ENCODE measurements at places on chromosomes 2 and 18.

DNA sequence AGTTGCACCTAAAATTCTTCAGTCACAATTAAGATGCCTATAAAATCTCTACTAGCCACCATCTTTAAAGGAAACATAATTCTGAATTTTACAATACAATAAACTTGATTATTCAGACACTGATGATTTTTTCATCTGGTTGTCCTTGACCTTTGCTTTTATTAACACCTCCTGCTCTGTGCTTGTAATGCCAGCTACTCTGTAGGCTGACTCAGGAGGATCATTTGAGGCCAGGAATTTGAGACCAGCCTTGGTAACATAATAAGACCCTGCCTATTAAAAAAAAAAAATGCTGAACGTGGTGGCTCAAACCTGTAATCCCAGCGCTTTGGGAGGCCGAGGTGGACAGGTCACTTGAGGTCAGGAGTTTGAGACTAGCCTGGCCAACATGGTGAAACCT lies 38.3 kb downstream of the HAT1 start:
- no peak for DNase-seq

- no peak for DNase-seq
Measured at GRCh38 chr2:216074794-216075193, 6.8 kb downstream of the PECR start.

DNA sequence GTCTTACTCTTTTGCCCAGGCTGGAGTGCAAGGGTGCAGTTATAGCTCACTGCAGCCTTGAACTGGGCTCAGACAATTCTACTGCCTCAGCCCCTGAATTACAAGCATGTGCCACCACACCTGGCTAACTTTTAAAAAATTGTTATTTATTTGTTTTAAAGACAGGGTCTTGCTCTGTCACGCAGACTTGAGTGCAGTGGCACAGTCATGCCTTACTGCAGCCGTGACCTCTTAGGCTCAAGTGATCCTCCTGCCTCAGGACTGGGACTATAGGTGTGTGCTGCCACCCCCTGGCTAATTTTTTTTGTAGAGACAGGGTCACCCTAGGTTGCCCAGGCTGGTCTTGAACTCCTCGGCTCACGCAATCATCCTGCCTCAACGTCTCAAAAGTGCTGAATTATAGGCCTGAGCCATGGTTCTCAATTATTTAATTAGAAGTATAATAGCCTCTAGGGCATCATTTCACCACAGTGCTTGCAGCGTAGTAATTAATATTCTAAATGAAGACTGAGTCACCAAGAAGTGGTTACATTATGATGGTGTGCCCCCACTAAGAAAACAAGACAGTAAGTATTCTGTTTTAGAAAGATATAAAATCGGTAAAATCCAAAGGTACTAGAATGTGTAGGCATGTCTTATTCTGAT lies 69.6 kb downstream of the EML4 start:
- peak; percentile 47 for DNase-seq

- no peak for DNase-seq
Measured at GRCh38 chr2:11786592-11786991, 40.2 kb downstream of the LPIN1 start.

GRCh38 chr2:222307143-222307756 lies 8.5 kb upstream of the PAX3 start:
- DNase-seq, result no peak

DNA sequence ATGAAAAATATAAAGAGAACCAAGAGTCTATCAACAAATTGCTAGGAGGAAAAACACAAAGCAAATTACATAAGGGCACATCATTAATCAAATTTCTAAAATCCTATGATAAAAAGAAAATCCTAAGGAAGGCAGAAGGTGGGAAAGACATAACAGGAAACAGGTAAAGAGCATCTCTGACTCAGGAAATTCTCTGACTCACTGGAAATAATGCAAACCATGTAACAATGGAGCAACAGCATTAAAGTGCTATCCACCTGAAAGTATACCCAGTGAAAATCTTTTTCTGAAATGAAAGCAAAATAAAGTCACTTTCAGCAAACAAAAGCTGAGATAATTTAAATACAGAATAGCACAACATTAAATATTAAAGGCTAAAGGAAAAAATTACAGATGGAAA lies 10.9 kb downstream of the ALK start:
- DNase-seq, result no peak

DNA sequence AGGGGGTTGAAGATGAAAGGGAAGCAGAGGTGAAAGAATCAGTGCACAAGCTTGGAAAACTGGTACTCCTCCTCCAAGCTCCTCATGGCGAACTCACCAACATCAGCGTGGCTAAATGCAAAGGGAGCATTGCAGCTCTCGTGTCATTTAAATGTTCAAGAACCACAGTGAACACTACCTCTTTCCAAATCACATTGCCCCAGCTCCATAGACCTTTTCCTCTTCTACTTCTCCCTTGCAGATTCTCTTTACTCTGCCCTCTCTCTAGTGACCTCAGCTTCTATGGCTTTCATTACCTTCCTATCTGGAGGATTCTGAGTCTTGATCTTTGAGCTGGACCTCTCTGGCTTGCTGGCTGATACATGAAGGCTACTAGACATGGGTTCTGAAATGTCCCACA lies 14.3 kb downstream of the EPB41L3 start:
- no peak for DNase-seq

DNA sequence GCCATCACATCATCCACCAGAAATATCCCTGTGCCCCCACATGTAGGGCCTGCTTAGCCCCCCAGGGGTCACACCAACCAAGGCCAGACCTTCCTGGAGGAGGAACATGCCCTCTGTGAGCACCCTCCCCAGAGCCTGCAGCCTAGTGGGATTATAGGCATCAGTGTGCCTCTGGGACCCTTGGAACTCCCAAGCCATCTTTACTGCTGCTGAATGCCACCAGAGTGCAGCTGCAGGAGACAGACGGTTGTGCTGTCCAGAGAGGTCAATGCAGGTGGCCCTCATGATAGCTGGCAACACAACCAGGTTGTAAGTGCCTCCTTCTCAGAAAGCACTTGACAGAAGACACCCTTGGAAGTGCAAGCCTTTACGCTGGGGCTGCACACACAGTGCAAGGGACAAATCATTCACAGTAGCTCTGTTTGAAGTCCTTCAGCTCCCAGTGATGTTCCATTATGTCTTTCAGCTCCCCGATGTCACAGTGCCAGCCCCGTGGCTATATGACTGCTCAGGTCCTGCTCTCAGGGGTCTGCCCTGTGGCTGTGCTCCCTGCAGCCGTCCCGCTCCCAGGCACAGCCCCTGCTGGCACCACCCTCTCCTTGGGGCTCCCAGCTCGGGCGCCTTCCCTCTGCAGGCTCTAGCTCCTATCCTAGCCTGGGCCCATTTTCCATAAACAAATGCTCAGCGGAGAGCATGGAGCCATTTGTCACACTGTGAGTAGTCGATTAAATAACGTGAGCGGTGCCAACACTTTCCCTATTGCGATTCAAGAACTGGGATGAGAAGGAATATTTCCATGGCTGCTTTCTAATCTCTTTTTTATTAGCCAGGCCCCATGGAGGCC lies 65.1 kb downstream of the EDAR start:
- no peak for DNase-seq

GRCh38 chr18:44409515-44409914 lies 271.2 kb upstream of the SETBP1 start:
- DNase-seq, result no peak

- no peak for DNase-seq
Measured at GRCh38 chr18:7626922-7627440, 59.9 kb downstream of the PTPRM start.

GRCh38 chr2:111634050-111634794 lies 249.8 kb downstream of the ANAPC1 start:
- no peak for DNase-seq

DNA sequence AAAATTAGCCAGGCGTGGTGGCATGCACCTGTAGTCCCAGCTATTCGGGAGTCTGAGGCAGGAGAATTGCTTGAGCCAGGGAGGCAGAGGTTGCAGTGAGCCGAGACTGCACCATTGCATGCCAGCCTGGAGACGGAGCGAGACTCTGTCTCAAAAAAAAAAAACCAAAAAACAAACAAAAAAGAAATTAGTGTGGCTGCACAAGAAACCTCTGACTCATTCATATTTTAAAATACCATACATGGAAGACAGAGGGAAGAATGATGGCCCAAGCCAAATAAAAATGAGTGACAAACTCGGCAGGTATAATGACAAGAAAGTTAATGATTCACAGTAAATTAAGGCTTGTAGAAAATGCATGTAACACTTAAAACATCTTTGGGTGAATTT lies 875.8 kb downstream of the EPHA4 start:
- DNase-seq, result no peak

DNA sequence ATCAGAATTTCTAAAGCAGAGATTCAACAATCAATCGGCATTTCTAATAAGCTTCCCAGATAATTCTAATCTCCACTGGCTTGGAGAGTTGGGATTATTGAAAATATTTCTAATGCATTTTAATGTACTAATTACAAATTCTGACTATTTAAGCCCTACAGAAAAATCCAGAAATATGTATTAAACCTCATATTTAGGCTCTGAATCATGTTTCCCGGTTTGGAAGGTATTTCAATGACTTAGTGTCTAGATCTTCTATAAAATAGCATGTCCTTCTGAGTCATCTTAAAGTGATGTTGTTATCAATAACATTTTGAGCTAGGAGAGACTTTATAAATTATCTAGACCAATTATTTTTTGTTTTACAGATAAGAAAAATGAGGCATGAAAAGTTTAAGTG lies 258.8 kb upstream of the NRXN1 start:
- DNase-seq, result no peak

- no peak for DNase-seq
Measured at GRCh38 chr2:206105541-206105940, 19.6 kb upstream of the INO80D start.

GRCh38 chr18:48963586-48964470 lies 13.1 kb upstream of the SMAD7 start:
- DNase-seq, result no peak

DNA sequence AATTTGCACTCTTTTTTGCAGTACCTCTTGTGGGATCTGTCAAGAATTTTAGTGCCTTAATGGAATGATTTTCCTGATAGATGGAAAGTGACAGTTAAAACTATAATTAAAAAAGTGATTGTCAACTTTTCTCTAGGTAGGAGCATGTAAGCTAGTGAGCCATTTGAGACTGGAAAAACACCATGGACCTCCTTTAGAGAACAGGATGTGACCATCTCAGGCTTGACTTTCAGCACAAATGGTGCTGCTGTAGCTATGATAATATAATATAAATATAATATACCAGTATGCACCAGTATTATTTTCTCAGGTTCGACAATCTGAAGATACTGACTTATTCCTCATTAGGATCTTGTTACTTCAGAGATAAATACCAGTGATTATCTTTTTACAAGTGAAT lies 27.8 kb downstream of the ZNF236 start:
- no peak for DNase-seq

GRCh38 chr2:37389989-37390765 lies 45.7 kb downstream of the QPCT start:
- DNase-seq, result peak; percentile 60

DNA sequence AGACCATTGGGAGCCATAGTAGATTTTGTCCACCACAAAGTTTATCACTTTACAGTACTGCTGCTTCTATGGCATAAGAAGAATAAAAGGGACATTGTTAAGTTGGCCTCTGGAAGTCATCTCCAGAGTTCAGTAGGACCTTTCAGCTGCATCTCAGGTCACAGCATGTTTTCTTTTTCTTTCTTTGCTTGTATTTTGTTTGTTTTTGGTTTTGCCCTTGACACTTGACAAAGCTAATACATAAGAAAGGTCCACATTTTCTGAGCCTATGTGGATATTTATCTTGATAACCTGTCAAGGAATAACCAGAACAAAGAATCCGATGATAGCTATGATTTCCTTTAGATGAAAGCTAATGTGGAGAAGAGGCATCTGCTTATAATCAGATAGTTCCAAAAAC lies 101.6 kb upstream of the XIRP2 start:
- DNase-seq, result no peak

DNA sequence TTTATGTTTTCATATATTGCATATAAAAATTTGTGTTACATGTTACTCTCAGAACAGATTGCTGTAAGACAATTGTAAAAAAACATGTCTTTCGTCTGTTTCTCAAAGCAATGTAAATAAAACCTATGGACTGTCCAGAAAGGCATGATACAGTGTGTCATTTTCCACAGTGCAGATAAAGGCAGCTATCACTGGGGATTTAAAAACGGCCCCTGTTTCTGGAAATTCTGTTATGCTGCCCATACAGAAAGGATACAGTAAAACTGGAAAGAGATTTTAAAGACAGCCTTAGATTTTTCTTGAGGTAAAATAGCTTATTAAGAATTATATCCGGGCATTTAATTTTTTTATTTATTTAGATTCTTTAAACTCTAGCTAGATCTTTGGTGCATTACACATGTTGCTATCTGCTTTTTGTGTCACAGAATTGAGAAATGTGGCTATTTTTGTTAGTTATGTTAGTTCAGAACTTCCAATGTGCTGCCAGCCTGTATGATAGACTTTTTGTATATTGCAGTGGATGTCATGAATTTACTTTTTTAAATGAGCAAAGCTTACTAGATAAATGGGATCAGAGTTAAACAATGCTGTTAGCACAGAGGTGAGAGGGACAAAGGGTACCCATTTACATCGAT lies 859 bp upstream of the INO80D start:
- no peak for DNase-seq

GRCh38 chr2:96882230-96882629 lies 12.3 kb upstream of the SEMA4C start:
- DNase-seq, result no peak

DNA sequence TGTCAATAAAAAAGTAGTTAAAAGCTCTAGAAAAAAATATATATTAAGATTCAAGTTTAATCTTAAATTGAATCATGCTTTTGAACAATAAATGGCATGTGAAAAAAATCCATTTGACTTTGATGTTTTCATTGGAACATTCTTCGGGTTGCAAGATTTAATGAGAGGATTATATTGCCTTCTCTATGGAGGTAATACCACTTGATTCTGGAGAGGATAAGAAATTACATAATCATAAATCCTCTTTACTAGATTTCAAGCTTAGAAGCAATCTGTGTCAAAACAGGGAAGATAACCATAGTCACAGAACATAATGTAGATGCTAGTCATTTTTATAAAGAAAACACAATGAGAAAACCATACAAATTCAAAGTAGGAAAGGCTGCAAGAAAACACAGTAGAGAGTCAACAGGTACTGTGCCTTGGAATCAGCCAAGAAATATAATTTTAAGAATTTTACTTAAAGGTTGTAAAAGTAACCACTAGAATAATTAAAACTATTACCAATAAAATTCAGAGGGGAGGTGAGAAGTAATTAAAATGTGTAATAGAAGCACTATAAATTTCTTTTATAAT lies 18.7 kb upstream of the MAPRE2 start:
- no peak for DNase-seq

GRCh38 chr18:11391661-11392060 lies 217.7 kb upstream of the SLC35G4 start:
- no peak for DNase-seq

DNA sequence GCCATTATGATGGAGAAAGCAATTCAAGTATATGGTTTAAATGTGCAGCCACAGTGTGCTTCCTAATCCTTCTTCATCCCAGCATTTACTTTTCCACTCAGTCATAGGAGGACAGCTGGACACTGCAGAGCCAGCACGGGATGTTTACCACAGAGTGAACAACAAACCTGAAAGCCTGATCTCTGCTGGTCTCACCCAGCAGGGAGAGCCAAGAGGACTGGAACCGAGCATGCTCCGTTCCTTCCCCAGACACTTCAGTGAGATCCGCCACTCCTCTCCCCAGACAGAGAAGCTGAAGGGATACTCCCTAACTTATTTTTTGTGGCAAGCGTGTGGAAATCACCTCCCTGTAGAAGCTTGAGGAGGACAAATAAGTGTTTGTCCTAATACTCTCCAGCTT lies 23.2 kb upstream of the GORASP2 start:
- no peak for DNase-seq

All from memory B cell (primary cell).